Activated T-cell treated with anti-CD3 and anti-CD28 coated beads, Interleukin-2, amount 50 U/mL, for 72 hours (primary cell): ENCODE measurements at places on chromosomes 13 and 19. TPM values are rescaled to one million over a fixed set of nuclear protein-coding genes. Genes with fewer than 3 reads are reported as not detected.
A peak's percentile ranks its signal among the peaks of the same experiment; 100 is the strongest.

Gene NEK5
- 0.12 TPM for total RNA-seq

- no peak for DNase-seq
- no peak overlapping the region for H3K27ac ChIP-seq
- peaks cover 51% of the 10 kb centered on the region for H3K4me1 ChIP-seq
- H3K36me3 ChIP-seq = no peaks in the 10 kb centered on the region
- no peak overlapping the region for H3K4me3 ChIP-seq
Measured at GRCh38 chr13:51636349-51636890, 52.2 kb downstream of the WDFY2 start.

- peaks cover 6% of the 10 kb centered on the region for H3K27me3 ChIP-seq
- no peak overlapping the region for H3K27ac ChIP-seq
- peaks cover 56% of the 10 kb centered on the region for H3K4me1 ChIP-seq
- no peaks in the 10 kb centered on the region for H3K36me3 ChIP-seq
Measured at GRCh38 chr19:17796013-17796837, 1.3 kb downstream of the B3GNT3 start.

DNA sequence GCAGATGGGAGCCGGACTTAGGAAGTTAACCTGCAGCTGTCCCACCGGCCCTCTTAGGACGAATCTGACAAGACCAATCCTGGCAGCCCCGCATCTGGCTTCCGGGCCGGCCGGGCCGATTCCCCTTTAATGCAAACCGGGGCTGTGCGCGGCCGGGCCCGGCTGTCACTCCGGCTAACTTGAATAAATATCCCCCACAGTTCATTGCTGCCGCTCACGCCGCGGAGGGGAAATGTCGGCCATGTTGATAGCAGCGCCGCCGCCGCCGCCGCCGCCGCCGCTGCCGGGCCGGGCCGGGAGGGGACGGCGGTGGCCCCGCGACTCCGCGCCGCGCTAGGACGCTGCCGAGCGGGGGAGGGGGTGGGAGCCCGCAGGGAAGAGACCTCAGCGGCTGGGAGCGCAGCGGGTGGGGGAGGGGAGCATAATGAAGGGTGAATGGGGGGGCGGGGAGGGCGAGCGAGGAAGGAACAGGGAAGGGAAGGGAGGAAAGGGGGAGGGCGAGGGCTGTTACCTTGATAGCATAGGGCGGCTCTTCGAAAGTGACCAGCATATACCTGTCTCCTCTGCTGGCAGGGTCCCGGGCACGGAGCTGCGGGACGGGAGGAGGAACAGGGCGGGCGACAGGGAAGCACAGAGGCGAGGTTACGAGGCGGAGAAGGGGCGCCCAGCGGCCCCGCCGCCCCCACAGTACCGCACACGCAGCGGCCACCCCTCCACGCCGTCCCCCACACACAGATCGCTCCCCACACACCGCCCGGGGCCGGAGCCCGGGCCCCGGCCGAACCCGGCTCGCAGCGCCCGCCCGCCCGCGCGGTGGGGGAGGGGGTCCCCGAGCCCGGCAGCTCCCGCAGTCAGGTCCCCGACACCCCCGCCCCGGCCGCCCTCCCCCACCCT is 1.1 kb downstream of the INTS6 start:
- peak overlapping the region; percentile 97 for H3K27ac ChIP-seq
- H3K4me1 ChIP-seq = peaks cover 46% of the 10 kb centered on the region
- no peaks in the 10 kb centered on the region for H3K27me3 ChIP-seq
- peaks cover 14% of the 10 kb centered on the region for H3K36me3 ChIP-seq
- peak; percentile 83 for DNase-seq

DNA sequence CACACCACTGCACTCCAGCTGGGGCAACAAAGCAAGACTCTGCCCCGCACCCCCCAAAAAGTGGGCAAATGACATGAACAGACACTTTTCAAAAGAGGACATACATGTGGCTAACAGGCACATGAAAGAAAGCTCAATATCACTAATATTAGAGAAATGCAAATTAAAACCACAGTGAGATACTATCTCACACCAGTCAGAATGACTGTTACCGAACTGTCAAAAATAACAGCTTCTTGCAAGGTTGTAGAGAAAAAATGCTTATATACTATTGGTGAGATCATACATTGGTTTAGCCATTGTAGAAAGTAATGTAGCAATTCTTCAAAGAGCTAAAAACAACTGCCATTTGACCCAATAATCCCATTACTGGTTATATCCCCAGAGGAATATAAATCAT is 99.5 kb upstream of the SPATA13 start:
- H3K36me3 ChIP-seq = no peaks in the 10 kb centered on the region
- peaks cover 18% of the 10 kb centered on the region for H3K4me1 ChIP-seq
- DNase-seq = no peak
- H3K27ac ChIP-seq = no peak overlapping the region

GRCh38 chr19:8684001-8684902 is 14.3 kb downstream of the ACTL9 start:
- no peak for DNase-seq
- H3K27ac ChIP-seq = no peak overlapping the region
- H3K36me3 ChIP-seq = no peaks in the 10 kb centered on the region
- no peak overlapping the region for H3K4me3 ChIP-seq
